NCI-H446 treated with DMSO at 0.1 percent for 48 hours (cell line): ENCODE measurements at places on chromosomes 4 and X.

DNA sequence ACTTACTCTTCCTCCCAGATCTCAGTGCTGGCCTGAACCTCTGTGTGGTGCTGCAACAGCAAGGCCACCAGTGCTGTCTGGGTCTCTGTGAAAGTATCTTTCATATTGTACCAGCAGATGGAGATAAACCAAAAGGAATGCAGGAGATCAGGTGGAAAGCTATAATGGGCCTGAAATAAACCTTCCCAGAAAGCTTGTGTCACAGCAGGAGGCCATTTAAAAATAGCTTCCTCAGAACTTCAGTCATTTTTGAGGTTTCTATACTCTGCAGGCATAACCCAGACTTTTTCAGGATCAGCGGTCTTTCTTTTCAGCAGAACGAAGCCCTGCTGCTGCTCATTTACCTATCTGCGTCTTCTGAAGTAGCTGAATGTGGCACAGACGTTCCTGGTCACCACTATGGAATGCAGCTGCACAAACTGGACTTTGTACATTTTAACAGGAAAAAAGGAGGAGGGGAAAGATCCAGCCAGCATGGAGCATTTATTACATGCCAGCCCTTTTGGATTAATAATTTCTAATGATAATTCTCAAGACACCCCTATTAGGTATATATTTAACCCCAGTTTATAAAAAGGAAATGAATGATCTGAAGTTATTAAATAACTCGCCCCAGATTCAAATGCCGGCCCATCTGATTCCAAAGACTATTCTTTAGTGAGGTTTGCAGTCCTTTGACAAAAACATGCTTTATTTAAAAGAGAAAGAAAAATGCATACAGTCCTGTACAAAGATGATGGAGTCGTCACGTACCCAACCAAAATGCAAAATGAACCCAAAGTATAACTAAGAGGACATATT, 119.7 kb downstream of the NFKB1 start:
- peak; percentile 29 for DNase-seq

- DNase-seq, result no peak
These were observed 441.9 kb downstream of the FSTL5 start for GRCh38 chr4:161721947-161722346.

DNA sequence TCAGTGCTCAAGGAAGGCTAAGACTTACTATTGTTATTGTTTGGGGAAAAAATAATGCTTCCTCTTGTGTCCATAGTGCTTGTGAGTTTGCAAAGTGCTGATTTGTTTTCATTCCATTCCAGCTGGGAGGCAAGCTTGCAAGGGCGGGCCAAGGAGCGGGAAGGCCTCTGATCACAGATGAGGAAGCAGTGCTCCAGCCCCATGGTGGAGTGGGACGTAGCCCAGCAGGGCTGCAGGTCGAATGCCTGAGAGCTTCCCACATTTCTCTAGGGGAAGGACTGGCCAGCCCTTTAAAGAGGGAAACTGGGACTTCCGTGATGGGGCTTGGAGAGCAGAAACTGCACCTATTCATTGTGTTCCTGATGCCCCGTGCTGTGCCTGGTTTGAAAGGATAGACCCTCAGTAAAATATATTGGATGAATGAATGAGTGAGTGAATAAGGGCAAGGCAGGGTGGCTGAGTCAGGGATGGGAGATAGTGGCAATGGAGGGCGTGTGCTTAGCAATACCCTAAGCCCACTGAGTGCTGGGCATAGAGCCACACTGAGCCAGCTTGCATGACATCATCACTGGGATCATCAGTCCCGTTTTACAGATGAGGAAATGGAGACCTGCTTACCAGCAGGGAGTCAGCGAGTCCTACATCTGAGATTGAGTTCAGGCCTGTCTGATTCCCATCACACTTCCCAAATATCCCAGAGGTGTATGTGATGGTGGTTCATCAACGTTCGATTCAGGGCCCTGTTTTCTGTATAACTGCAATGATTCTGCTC, 17.9 kb upstream of the NSG1 start:
- DNase-seq, result no peak

- no peak for DNase-seq
These were observed at the start of gene PWWP3B for GRCh38 chrX:106168107-106168506. Gene PWWP3B, plus strand, starts transcription at chrX:106168305. Its CDS starts 37,128 bp downstream, at chrX:106205433.

- no peak for DNase-seq
These were observed 29.8 kb downstream of the SMS start for GRCh38 chrX:21970326-21970725.

DNA sequence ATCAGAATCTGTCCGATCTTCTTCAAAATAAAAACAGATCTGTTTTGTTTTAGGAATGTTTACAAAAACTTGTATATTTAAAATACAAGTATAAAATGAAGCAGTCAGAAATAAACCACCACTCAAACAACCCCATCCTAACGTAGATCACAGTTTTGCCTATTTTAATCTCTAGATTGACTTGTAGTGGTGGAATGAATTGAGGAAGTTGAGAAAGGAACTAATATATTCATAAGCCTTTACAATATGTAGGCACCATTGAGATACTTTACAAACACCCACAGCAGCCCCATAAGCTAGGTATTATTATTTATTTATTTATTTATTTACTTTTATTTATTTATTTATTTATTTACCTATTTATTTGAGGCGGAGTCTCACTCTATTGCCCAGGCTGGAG, 52.3 kb upstream of the KLF3 start:
- no peak for DNase-seq

- DNase-seq, result no peak
These were observed 1000.4 kb downstream of the STPG2 start for GRCh38 chr4:97142893-97143292.

DNA sequence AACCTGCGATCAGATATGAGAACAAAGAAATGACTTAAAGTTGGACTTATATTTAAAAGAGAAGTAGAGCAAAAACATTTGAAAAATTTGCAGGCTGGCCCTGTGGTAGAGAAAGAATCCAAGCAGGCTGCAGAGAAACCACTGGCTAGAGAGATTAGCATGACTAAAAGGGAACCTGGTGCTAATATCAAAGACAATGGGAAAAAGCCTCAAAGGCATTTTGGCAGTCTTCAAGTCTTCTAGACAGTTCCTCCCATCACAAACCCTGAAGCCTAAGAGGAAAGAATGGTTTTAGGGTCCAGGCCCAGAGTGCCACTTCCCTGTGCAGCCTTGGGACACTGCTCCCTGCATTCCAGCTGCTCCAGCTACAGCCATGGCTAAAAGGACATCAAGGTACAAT, 33.4 kb downstream of the KCTD8 start:
- DNase-seq, result no peak

DNA sequence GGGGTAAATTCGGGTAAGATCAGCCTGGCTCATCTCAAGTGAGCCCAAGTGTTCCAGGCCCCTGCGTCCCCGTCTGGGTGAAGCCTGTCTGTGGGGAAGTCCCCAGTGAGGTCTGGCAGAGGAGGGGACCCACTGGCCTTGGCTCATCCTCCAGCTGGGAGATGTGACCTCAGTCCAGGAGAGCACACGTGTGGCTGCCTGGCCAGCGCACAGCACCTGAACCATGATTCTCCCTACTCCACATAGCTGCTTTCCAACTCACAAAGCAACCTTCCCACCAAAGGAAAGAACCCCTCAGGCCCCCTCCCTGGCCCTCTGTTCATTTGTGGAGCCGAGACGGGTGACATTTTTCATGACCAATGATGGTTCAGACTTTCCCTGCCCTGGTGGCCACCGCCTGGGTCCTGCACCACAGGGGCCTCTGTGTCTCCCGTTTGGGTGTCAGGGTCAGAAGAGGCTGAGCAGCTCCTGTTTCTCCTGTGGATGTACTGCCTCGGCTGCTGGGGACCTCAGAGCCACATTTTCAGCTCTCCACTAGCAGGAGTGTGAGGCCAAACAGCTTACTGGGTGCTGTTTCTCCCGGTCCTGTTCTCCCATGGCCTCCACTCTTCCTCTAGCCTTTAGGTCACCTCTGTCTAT, 111.4 kb downstream of the CPZ start:
- no peak for DNase-seq

DNA sequence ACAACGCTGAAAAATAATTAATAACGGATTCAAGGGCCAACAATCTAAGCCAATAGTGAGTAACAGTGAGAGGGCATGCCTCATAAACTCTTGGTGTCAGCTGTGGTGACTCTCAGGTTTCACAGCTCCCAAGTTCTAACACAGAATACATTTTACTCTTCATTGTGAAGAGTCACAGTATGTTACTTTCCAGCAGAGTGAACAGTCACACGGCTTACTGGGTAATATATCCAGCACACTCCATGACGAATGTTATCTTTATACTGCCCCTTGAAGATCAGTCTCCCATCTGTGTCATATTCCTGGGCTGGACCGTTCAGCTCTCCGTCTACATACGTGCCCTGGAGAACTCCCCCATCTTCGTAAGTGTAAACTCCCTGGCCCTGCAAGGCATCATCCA, 23.1 kb downstream of the SETD7 start:
- DNase-seq, result peak; percentile 23

DNA sequence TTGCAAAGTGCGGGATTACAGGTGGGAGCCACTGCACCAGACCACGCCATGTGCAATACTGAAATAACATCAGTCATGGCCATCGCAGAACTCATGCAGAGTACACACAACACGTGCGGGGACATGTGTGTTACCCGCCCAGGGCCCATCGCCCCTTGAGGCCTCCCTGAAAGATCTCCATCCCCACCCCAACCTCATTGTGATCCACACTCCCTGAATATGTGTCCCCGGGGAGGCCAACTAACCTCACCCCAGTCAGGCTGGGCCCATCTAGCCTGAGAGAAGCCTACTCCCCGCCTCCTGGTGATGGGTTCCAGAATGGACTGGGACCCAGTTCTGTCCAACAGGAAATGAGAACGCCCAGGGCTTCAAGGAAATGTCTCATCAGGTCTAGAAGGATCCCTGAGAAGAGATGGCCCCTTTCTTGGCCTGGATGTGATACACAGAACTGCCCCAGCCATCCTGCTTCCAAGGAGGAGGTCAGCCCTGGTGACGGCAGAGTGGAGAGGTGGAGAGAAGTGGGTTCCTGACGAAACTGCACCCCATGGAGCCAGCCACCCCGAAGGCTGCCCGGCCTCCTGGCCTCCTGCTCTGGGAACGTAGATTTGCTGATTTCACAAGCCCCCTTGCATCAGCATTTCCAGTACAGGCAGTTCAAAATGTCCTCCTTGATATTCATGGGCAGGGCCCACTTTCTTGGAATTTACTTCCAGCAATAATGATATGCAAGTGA, 22.5 kb upstream of the CLDN24 start:
- DNase-seq, result no peak

GRCh38 chr4:163666332-163666873, 171.9 kb downstream of the TMA16 start:
- DNase-seq, result no peak

- no peak for DNase-seq
These were observed 55.8 kb downstream of the XAGE2 start for GRCh38 chrX:52424656-52425055.

GRCh38 chr4:7539659-7540058, 104.9 kb upstream of the PSAPL1 start:
- DNase-seq, result no peak

- no peak for DNase-seq
These were observed 114.6 kb downstream of the CPE start for GRCh38 chr4:165493359-165493758.

DNA sequence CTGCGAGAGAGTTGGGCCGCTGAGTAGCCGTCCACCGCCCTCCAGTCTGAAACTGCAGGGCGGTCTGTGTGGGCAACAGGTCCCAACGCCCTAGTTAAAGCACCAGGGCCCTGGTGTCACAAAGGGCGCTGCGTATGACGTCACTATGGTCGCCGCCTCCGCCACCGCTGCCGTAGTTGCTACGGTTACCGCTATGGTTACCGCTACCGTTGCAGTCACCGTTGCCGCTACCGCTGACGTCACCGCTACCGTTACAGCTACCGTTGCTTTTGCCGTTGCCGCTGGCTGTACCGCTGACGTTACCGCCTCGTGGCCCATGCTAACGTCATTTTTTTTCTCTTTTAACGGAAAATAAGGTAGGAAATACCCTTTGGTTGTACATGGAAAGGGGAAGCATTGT, at the start of gene PPP1R2C:
TSS of gene PPP1R2C (minus strand) at position 68 of the 400 bp plus-strand sequence. CDS start 84 bp downstream, outside the sequence.
- DNase-seq, result no peak

DNA sequence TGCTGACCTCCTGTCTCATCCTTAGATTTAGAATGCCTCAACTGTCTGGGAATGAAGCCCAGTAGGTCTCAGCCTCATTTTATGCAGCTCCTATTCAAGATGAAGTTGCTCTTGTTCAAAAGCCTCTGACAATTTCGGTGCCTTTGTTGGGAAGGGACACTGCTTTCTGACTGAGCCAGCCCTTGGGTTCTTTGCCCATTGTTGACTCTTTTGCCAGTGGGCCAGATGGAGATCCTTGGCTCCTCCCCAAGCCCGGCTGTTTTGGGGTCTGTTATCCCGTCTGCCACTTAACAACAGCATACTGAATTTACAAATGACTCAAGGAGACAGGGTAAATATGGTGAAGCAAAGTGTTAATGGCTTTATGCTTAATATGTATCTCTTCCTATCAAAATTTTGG, 58.3 kb upstream of the PRKX start:
- DNase-seq, result peak; percentile 76

GRCh38 chr4:70997546-70997945, 4.1 kb downstream of the DCK start:
- no peak for DNase-seq

DNA sequence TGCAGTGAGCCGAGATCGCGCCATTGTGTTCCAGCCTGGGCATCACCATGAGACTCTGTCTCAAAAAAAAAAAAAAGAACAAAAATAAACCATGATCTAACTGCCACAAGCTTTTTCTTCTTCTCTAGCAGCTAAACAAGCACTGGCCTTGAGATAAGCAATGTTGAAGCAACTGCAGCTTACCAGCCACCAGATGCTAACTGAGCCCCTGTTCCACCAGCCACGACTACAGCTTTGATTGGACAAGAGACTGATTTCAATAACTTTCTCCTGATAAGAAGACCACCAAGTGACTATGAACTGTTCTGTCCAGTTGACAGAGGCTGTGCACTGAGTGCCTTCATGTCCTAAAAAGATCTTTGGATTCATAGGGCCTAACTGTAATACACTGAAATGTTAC, 58.5 kb downstream of the DCTD start:
- no peak for DNase-seq
